ENCODE measurements at places on chromosomes 5 and 9.

GRCh38 chr9:124467410-124468060 lies 17.3 kb downstream of the ADGRD2 start:
- DNase-seq = no peak

GRCh38 chr5:6698696-6699095 lies 14.5 kb upstream of the TENT4A start:
- no peak for DNase-seq

GRCh38 chr5:82445726-82446335 lies 167.7 kb upstream of the RPS23 start:
- DNase-seq = no peak

- no peak for DNase-seq
Observed at GRCh38 chr5:58099257-58099656, 360.6 kb downstream of the PLK2 start.

DNA sequence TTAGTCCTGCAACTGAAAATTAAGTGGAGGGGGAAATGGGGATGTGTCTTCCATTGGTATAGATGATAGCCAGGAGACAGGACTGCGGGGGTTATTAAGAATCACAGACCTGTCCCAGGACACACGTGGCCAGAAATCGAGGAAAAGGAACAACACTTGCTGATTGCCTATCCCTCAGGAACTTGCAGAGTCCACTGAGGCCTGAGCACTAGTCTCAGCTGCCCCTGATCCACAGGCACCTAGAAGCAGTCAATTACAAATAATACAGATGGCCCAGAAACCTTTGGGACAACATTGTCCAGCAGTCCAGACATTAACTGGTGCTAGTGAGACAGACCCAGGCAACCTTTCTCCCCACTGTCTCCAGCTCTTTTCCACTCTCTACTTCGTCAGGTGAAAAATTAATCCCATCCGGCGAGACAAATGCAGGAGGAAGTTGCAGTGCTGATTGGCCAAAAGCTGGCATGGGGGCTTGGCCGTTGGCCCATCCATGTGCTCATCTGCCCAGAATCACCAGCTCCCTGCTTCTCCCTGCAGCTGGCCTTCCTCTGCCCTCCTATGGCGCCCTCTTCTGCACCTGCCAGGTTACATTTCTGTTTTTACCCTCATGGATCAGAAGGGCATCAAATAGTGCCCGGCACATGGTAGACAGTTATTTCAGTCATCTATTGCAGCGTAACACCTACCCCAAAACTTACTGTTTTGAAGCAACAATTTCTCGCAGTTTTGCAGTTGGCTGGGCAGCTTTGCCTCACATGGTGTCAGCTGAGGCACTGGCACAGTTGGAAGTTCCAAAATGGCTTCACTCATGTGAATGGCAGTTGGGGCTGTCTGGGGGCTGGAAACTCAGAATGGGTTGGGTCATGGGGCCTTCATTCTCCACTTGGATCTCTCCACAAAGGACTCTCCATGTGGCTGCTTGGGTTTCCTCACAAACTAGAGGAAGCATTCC lies 3.6 kb upstream of the B4GALT1 start:
- peak; percentile 68 for DNase-seq

DNA sequence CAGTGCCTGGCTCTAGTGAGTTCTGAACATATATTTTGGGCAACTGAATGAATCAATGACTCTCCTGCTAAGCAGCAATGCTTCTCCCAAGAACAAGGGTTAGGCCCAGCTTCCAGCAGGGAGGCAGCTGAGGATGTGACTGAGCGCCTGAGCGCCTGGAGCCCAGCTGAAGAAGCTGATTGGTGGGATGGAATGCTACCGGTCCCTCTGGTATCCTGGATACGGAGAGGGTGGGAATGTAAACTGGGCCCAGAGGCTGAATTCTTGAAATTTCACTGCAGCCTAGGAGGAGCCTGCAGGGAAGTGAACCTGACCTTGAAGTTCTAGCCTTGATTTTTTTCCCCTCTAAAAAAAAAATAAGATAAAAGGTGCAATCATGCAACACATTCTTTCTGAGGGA lies 43.2 kb downstream of the WWC1 start:
- DNase-seq = no peak

GRCh38 chr5:175872287-175873087 lies 1.1 kb downstream of the CPLX2 start:
- DNase-seq = no peak

All from activated naive CD4-positive, alpha-beta T cell treated with anti-CD3 and anti-CD28 coated beads, Interleukin-2, amount 10 ng/mL, durations not matched to agents 7 days and 5 days (primary cell).